Nucleus accumbens (tissue), 56 donors: ENCODE measurements at places on chromosomes 13 and 19.

DNA sequence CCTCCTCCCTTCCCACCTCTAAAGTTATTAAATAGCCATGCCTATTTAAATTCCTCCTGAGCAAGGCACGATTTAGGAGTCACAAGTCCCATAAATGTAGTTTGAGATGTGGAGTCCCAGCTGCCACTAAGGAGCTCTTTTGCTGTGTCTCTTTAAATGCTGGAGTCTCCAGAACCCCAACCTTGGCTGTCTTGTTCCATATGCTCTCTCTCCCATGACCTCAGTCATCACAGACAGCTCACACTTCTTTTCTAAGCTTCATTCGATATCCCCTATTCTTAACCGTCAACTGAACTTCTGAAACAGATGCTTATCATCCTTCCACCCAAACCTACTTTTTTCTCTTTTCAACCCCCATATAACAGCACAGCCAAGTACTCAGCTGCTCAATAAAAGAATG lies 197.1 kb downstream of the VWA8 start:
- DNase-seq = no peak

GRCh38 chr13:102682727-102683126 lies 12.1 kb downstream of the METTL21C start:
- no peak for DNase-seq

DNA sequence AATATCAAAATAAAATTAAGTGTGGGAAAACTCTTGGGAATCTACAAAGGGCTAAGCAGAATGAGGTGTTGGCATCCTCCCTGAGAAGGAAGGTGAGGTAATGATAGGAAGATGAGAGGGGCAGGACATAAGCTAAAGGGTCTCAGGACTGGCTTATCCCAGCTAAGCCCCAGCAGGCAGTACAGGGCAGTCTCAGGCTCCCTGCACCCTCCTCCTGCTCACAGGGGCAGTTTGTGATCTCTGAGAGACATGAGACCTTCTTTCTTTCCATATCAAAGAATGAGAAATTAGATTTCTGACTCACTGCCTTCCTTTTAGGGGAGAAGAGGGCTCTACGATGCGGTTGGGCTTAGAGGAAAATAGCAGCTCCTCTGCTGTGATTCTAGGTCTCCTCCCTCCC lies 571.0 kb downstream of the IRS2 start:
- no peak for DNase-seq

GRCh38 chr19:4414800-4415321 lies 12.4 kb downstream of the CHAF1A start:
- DNase-seq = no peak

DNA sequence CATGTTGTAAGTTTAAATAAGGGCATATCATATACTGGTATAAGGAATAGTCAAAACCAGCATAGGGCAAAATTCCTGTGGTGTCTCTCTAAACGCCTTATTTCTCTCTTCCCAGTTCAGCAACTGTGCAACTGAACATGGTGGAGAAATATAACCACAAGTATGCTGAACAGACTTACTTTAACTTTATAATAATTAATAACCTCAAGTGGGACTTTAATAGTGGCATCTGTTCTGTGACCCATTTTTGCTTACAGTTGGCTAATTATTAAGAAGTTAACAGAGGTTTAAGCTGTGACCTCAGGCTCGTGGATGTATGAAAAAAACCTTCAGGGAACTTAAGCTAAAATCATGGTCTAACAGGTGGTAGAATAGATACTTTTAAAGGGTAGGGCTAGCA lies 54.3 kb downstream of the MICU2 start:
- DNase-seq = no peak

DNA sequence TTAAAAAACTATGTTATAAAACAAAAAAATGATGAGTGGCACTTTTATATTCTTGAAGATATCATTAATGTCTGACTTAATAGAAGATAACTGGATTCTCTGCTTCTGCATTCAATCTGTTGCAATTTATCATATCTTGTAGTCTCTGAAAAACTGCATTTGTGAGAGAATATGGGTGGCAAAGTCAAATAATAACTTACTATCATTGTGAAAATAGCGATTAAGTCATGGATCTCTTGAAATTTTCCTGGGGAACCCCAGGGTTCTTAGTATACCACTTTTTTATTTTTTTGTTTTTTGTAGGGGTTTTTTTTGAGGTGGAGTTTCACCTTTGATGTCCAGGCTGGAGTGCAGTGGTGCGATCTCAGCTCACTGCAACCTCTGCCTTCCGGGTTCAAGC lies 127.1 kb downstream of the STOML3 start:
- DNase-seq = no peak

- no peak for DNase-seq
Observed at GRCh38 chr13:45604892-45605291, 10.6 kb downstream of the ERICH6B start.

GRCh38 chr13:50200988-50201387 lies 185.7 kb downstream of the KCNRG start:
- no peak for DNase-seq

GRCh38 chr13:102678339-102679107 lies 16.3 kb downstream of the METTL21C start:
- DNase-seq = no peak

DNA sequence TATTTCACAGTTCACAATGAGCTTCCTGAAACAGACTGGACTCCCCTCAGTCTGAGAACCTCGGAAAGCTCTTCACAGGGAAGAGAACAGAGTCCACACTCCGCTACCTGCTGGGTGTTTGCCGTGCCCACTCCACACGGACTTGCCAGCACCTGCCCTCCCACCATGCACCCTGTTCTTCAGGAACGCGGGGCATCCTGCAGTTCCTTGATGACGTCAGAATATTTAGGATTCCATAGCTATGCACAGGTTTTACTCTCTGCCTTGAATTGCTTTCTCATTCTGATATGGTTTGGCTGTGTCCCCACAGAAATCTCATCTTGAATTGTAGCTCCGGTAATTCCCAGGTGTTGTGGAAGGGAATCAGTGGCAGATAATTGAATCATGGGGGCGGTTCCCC lies 74.4 kb upstream of the FARP1 start:
- no peak for DNase-seq

- DNase-seq = no peak
Observed at GRCh38 chr13:37026771-37027170, 26.2 kb downstream of the EXOSC8 start.

DNA sequence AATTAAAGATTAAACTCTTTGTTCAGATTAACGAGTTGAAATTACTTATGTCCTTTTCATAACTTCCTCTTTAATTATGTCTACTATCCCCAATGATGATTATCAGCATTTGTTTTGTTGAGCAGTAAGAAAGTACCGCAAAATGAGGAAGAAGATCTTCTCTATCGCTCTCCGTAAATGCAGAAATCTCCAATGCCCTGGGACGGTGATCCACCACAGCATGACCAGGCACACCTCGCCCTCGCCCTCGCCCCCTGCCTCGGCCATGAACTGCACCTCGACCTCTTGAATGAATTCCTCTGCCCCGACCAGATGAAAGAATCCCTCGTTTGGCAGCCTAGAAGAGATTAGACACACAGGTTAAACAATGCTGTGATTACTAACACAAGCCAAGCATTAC lies 69.1 kb downstream of the RBM26 start:
- DNase-seq = no peak

- no peak for DNase-seq
Observed at GRCh38 chr13:76861859-76862258, 24.3 kb downstream of the KCTD12 start.

- no peak for DNase-seq
Observed at GRCh38 chr13:108812661-108813060, 183.2 kb downstream of the MYO16 start.

DNA sequence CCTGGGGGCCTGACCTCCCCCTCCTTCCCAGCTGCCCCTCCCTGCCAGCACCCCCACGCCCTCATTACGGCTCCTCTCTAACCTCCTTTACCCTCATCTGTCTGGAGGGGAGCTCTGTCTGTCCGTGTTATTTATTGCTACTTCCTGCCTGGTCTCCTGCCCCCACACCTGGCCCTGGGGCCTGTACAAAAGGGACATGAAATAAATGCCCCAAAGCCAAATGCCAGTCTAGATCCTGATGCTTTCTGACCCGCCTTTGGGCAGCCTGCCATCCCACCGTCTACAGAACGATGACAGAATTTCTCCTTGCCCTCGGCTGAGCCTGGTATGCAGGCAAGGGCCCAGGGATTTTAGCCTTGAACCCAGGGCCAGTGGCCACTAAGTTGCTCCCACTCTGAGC lies 15.4 kb upstream of the CD22 start:
- DNase-seq = no peak

DNA sequence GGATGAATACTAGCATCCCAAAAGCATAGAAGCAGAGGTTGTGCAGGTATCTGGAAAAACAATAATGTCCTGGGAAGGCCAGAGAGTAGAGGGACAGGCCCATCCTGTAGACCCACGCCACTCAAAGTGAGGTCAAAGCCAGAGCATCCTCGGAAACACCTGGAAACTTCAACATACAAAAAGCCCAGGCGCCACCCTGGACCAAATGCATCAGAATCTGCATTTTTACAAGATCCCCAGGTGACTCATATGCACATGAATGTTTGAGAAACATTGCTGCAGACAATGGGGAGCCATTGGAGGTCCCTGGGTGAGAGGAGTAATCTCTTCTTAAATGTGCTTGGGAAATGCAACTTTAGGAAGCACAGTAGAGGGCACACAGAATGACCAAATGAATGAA lies 684.1 kb downstream of the DIAPH3 start:
- DNase-seq = no peak

- DNase-seq = no peak
Observed at GRCh38 chr13:46010148-46010547, 42.4 kb downstream of the ZC3H13 start.
